ENCODE measurements at places on chromosomes 6 and 20.

DNA sequence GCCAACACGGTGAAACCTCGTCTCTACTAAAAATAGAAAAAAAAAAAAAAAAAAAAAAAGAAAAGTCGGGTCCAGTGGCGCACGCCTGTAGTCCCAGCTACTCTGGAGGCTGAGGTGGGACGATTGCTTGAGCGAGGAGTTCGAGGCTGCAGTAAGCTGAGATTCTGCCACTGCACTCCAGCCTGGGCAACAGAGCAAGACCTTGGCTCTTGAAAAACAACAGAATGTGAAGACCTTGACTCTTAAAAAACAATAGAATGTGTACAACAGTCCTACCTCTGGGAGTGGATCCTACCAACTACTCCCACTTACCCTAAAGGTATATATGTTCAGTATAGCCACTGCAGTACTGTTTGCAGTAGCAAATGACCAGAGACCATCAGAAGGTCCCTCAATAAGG, 15.1 kb downstream of the KIF3B start:
- DNase-seq: no peak

- DNase-seq: no peak
These were observed 529 bp upstream of the ENPP4 start for GRCh38 chr6:46129291-46129628.

GRCh38 chr6:41428996-41429421, 93.6 kb downstream of the NCR2 start:
- peak; percentile 26 for DNase-seq

DNA sequence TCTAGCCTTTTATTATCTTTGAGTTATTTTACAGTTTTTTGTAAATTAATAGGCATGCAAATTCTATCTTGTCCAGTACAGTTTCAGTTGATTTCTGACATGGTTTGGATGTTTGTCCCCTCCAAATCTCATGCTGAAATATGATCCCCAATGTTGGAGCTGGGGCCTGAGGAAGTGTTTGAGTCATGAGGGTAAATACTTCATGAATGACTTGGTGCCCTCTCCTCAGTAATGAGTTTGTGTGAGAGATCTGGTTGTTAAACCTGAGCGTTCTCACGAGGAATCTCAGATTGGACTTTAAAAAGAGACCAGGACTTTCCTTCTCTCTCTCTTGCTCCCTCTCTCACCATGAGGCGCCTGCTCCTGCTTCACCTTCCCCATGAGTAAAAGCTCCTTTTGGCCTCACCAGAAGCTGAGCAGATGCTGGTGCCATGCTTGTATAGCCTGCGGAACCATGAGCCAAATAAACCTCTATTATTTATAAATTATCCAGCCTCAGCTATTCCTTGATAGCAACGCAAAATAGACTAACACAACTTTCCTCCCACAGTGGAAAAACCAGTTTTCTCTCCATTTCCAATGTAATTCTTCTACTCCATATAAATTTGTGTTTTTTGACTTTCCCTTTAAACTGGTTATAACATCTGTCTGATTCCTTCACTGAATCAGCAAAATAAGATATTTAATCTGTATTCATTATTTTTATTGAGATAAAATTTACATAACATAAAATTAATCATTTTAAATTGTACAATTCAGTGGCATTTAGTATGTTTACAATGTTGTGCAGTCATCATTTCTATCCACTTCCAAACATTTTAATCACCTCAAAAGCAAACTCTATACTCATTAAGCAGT, 78.7 kb upstream of the PRSS16 start:
- DNase-seq: no peak

- DNase-seq: no peak
These were observed 83.9 kb upstream of the SIRPG start for GRCh38 chr20:1741309-1742048.

DNA sequence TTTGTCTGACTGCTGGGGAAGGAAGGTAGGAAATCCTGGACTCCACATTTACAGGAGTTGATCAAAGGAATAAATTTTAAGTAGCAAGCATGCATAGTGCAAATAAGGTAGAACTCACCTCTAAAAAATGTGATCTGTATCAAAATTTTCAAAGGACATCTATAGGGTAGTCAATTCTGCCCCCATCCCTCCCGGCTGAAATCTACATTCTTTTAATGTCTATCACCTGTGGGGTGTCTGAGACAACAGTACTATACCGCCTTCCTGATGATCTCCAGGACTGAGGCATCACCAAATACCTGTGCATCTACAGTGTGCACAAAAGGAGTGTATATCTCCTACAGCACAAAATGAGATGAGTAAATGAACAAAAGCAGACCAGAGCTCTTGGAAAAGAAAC, 19.9 kb downstream of the CPNE1 start:
- no peak for DNase-seq

DNA sequence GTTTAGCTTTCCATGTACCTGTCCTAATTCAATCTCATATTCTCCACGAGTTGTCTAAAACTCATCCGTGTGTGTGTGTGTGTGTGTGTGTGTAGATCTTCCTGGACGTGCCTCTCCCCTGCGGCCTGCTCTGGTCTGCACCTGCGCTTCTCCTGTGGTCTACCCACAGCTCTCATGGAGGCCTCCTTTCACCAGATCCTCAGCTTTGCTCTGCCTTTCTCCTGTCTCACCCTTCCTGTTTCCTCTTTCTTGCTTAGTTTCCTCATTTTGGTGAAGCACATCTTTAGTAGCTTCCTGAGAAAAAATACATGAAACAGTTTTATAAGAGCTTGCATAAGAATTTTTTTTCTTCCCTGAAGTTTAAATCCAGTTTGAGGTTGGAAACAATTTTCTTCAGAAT, 18.1 kb downstream of the SLX4IP start:
- no peak for DNase-seq

- DNase-seq: no peak
These were observed 226.8 kb downstream of the EYA4 start for GRCh38 chr6:133467982-133468380.

- DNase-seq: no peak
These were observed 78.3 kb downstream of the TBX18 start for GRCh38 chr6:84685983-84686584.

DNA sequence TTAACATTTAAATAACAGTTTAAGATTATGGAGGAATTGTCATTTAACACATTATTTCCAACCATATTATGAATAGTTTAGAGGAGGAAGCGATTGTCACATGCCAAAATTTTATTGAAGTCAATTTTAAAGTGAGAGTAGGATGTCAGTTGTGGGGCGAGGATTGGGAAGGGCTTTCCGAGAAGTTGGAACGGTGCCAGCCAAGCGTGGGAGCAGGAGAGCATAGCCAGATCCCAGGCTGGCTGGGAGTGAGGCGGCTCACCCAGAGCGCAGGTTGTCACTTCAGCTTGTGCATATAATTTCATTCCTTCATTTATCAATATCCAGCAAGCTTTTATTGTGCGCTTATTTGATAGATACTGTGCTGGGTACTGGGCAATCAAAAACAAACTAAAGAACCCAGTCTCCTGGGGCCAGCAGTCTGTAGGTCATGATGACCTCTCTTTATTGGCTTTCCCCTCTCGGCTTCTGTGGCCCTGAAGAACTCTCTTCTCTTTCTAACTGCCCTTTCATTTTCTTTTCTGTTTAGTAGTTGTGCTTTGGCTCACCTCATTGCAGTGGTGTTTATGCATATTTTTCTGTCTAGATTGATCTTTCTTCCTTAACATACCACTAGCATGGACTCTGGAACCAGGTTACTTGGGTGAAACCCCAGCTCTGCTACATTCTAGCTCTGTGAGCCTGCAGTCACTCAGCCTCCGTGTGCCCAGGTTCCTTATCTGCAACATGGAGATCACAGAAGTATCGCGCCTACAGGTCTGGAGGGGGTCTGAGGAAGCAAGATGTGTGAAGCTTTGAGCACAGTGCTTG, 6.4 kb downstream of the CEP43 start:
- no peak for DNase-seq

- DNase-seq: no peak
These were observed 496 bp upstream of the BEND3 start for GRCh38 chr6:107115695-107116327.

DNA sequence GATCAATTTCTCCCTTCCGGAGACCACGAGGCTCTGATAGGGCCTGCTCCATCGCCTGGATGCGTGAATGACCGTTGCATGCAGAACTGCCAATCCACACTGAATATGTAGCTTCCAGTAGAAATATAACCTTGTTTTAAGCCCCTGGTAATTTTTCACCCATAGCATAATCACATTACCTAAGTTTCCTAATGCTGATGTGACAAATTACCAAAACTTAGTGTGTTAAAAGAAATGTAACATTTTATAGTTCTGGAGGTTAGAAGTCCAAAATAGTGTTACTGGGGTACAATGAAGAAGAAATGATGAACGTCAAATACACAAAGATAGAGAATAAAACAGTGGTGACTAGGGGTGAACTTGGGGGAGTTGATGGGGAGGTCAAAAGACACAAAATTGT, 22.0 kb upstream of the SIRPD start:
- DNase-seq: no peak

DNA sequence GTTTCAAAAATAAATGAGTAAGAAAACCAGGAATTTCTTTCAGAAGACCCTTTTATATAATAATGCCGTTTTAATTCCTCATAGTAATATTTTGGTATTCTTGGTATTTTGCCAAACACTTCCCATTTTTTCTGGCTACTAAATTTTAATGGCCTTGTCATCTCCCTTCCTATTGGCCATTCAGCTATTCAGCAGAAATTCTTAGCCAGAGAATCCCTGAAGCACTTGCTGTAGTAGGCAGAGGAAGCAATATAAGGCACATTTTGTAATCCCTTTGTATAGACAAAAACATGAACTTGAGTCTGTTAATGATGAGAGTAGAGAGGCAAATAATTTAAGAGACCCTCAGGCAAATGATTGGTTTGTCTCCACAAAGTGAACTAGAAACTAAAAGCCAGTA, 118.4 kb upstream of the LAMP5 start:
- no peak for DNase-seq

DNA sequence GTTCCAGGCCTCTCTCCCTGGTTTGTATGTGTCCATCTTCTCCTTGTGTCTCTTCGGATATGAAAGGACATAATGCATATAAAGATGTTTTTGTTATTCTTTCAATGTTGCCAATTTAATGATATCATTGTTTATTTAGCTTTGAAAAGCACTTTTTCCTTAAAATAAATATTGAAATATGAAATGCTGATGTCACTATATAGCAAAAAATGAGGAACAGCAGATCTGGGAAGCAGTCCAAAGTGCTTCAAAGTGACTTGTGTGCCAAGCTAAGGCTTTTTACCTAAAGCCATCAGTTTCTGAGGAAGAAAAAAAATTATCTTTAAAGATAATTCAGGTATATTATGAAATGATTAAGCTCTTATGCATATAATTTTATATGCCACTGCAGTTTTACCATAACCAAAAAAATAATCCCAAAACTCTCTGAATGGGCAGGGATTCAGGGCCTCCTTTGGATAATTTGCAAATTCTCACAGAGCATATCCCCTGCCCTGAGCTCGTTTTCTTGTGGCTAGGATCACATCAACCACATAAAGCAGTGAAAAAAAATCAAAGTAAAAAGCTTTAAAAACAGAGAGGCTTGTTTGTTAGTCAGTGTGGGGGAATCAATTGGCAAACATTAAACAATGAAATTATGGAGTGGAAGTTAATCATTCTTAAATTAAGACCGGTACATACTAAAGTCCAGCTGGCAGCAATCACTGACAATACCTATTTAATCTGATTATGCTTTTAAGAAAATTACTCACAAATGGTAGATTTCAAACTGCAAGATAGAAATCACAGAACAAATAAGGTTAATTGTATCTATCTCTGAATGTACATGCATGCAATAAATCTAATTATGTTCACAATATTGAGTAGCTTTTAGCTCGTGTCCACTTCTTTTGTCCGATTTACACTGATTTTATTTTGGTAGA, 1027.9 kb upstream of the ADGRB3 start:
- no peak for DNase-seq

- no peak for DNase-seq
These were observed 2.1 kb upstream of the ERGIC3 start for GRCh38 chr20:35539756-35540212.

GRCh38 chr20:24598996-24599395, 129.6 kb downstream of the SYNDIG1 start:
- no peak for DNase-seq

GRCh38 chr20:16392346-16392745, 180.9 kb downstream of the KIF16B start:
- no peak for DNase-seq

Measured in stimulated activated CD8-positive, alpha-beta memory T cell treated with anti-CD3 and anti-CD28 coated beads, Interleukin-4, amount 100 ng/mL, for 24 hours (primary cell).